ENCODE measurements at places on chromosomes 1 and 21.
A peak's percentile ranks its signal among the peaks of the same experiment; 100 is the strongest.

GRCh38 chr1:6891781-6892579 is 106.7 kb downstream of the CAMTA1 start:
- no peak for DNase-seq

- DNase-seq = no peak
These were observed 390.3 kb upstream of the PKN2 start for GRCh38 chr1:88293691-88294190.

DNA sequence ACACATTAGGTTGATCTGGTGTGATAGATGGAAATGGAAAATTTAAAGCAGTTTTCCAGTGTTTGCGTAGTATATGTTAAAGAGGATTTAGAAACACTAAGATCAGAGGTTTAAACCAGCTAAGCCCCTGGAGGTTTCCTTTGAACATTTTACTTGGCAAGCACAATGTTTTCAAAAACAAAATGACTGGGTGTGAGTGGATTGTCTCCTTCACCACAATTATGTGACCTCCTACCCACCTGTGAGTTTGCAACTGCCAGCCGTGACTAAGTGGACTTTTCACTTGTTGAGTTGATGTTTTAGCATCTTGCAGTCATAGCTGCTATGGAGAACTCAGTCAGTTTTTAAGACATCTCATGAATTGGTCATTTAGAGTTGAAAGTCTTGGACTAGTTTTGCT is 4.7 kb downstream of the CCDC190 start:
- DNase-seq = no peak

- peak; percentile 11 for DNase-seq
These were observed 108.9 kb downstream of the LBR start for GRCh38 chr1:225318706-225319575.

DNA sequence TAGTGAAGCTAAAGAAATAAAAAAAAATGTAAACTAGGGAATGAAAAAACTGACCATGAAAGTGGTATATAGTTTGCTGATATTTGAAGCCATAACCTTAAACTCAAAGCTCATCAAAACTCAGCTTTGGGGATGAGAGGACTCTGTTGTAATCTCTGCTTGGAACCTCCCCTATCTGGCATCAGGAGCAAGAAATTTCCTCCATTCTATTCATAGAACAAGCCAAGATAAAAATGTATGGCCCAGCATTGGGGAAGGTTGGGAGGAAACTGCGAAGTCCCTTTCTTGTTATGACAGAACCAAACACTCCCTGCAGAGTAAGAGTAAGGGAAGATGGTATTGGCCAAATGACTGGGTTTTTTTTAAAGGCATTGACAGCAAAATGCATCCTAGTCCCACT is 35.6 kb downstream of the MCOLN2 start:
- DNase-seq = no peak

DNA sequence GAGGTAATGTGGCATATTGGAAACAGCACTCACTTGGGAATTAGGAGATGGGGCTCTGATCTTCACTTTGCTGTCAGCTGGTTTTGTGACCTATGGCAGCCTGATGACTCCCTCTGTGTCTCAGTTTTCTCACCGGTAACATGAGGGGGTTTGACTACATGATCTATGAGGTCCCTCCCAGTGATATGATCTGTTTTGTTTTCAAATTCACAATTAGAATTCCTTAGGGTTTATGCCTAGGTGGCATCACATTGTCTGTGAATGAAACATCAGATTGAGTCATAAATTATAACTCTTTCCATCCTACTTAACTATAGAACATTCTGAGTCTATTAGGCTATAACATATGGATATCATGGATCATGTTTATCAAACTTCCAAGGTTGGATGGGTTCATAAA is 386.6 kb downstream of the PTBP2 start:
- no peak for DNase-seq

- DNase-seq = no peak
These were observed 648.8 kb downstream of the PTPRC start for GRCh38 chr1:199287647-199288046.

GRCh38 chr1:77781683-77782082 is 2.2 kb downstream of the MIGA1 start:
- DNase-seq = no peak

GRCh38 chr1:52952112-52952511 is 25.0 kb downstream of the SCP2 start:
- DNase-seq = no peak

DNA sequence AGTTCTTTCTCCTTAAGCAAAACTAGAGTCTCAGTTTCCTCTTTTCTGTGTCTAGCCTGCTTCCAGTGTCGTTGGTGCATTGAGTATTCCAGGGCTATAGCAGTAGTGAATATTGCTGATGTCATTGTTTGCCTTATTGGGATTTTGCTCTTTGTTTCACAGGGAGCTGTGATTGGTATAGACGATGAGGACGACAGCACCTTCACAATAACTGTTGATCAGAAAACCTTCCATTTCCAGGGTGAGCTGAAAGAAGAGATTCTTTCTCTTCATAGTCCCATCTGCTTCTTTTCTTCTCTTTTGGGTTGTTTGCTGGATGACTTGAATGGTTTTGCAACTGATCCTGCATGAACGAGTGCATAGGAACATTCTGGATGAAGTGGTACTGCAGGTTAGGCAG is 52.4 kb downstream of the OSBPL9 start:
- no peak for DNase-seq

DNA sequence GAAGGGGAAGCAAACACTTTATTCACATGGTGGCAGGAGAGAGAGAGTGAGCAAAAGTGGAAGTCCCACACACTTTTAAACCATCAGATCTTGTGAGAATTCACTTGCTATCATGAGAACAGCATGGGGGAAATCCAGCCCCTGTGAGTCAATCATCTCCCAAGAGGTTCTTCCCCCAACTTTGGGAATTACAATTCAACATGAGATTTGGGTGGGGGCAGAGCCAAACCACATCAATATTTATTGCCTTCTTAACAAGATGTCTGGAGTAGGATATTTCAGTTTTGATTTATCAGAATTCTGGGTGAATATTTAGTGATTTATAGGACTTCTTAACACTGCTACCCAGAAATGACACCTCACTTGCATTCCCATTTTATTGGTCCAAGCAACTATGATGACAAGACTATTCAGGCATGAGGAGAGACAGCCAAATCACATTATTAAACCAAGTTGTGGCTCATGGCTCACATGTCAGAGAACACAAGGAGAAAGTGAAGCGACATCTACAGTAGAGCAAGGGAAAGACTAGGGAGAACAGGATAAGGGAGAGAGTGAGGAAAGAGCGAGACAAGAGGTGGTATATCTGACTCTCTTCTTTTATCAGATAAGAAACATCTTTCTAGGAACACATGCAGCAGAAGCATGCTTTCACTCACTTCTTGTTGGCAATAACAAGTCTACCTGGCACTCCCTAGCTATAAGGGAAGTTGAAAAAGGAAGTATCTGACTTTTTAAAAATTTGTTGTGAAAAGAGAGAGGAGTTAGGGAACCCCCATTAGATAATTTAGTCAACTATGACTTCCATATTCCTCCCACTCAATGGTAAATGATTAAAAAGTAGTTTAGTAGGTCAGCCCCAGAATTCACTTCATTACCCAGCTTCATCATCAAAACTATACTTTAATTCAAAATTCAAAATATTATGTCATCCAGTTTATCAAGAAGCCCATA is 36.6 kb upstream of the PTPRC start:
- DNase-seq = no peak

DNA sequence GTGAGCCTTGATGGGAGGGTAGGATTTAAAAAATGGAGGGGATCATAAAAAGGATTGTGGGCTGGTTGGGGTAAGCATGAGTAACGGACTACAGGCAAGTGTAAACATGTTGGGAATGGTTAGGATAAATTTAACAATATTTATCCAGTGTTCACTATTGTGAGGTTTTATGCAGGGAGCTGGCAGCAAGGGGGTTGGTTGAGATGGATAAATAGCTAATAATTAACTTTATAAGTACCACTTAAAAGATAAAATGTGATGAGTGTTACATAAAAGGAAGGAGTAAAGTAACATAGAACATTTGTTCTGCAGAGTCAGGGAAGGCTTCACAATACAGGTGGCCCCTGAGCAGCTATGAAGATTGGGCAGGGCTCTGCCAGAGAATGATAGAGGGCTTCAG is 109.0 kb downstream of the NGF start:
- no peak for DNase-seq

GRCh38 chr1:185401019-185401418 is 84.0 kb upstream of the IVNS1ABP start:
- no peak for DNase-seq

GRCh38 chr1:18653367-18653766 is 22.7 kb downstream of the PAX7 start:
- DNase-seq = no peak

DNA sequence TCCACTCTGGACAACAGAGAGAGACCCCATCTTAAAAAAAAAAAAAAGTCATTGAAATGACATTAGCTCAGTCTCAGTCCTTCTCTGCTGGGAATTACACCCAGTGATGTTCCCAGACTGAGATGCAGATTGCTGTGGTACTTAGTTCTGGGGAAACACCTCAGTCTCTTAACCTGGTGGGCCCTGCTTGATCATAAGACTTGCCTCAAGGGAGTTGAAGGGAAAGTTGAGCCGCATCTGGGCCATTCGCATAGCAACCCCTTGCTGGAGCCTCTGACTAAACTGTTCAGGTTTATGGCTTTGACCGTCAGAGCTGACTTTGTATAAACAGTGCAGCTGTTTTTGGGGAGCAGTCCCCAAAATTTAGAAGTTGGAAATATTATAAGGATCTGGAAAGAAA is 13.4 kb downstream of the FCRL4 start:
- DNase-seq = no peak

DNA sequence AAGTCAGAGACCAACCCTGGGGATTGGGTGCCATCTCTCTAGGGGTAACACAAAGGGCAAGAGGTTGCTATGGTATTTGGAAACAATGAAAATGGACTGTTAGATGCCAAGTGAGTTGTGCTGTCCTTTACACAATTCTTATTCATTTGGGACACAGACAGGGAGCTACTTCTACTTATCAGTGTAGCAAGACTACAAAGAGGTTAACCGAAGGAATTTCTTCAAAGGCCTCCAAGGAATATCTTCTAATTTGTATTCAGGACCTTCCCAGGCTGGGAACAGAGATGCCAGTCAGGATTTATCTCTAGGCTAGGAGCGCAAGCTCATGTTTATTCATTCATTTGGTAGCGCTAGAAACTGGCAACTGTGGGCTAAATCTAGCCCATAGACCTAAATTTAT is 2.6 kb downstream of the NAXE start:
- DNase-seq = no peak

DNA sequence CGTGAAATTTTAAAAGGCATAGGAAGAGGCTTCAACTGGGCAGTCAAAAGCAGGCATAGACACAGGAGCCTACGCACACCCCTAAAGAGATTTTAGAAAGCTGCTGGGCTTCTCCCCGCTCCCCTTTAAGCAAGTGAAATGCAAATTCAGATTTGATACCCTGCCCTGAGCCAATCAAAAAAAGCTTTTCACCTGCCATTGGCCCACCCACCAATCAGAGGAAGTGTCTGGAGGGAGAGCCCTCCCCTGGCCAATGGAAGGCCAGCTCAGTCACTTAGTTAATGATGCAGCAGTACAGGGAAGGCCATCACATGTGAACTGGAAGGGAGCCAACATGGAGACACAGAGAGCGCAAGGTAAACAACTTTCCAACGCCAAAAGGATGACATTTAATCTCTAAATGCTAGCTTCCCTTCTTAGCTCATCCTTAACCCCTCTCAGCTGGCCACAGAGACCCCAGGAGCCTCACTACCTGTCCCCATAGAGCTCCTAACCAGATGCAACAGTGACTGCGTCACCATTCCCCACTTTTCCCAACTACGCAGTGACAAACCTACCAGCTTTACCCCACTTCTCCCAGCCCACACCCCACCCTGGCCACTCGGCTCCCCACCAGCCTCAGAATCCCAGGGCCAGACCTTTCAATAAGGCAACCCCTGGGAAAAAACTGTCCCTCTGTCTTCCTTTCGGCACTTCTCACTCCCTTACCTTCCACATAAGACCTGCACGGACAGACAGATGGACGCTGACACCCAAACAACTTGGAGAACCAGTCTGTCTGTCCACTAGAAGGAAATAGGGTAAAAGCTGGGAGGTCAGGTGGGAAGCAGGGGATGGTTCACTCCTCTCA is 71.0 kb downstream of the CD46 start:
- DNase-seq = peak; percentile 88

DNA sequence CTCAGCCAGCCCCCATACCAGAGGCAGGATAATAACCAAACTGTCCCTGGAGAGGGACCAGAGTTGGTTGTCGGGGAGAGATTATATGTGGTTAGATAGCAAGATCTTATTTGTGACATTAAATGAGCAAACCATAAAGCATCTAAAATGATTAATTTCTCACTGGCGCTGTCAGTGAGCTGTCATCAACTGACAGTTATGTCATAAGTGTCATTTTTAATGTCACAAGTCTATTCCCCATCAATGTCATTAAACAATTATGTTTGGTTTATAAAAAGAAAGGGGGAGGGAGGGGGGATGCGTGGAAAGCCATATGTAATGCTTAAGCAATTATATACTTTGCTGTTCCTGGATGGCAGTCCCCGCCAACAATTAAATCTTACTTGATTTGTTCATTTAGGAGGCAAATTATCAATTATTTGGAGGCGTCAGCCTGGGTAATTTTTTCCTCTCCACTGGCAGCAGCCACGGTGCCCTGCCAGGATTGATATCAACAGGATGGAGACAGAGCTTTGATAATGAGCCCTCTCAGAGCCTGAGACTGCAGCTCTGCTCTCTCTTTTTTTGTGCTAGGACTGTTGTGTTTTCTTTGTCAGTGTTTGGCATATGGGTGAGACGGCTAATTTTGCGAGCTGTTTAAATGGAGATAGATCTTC is 333.6 kb upstream of the CAMK1G start:
- DNase-seq = no peak

- DNase-seq = no peak
These were observed 655.8 kb downstream of the BRINP3 start for GRCh38 chr1:189821833-189822232.

DNA sequence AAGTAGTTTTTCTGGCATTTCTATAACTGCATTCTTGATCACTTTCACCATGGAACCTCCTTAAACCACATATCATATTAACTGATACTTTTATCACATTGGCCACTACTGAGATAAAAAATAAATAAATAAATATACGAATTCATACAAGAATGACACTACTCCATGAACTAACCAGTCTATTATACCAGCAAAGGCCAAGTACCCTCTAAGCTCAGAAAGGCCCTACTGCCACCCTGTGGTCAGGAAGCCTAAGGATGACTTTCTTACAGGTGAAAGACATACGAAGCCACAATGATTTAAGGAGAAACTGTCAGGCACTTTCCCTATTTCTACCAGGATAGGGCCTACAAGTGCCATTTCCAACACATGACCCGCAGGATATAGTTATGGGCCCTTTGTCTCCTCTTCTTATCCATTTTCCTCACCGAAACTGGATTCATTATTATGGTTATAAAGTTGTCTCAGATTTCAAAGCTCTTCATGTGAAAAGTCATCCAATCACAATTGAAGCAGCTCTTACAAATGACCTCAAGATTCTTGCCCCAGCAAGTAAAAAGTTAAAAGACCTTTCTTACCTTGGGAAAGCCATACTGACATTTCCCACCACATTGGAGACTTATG is 23.9 kb downstream of the DNAJC8 start:
- peak; percentile 43 for DNase-seq

GRCh38 chr1:168964478-168964877 is 142.0 kb upstream of the ATP1B1 start:
- DNase-seq = no peak

- no peak for DNase-seq
These were observed 40.8 kb downstream of the MCOLN2 start for GRCh38 chr1:84956097-84956496.

- no peak for DNase-seq
These were observed 8.8 kb upstream of the IGSF3 start for GRCh38 chr1:116676291-116676690.

GRCh38 chr1:232766904-232767303 is 38.3 kb upstream of the MAP10 start:
- no peak for DNase-seq

GRCh38 chr1:4085546-4085945 is 185.5 kb upstream of the C1orf174 start:
- DNase-seq = no peak

All from GM18507 (cell line).